ENCODE measurements at places on chromosomes 5 and 9. TPM values are rescaled to one million over a fixed set of nuclear protein-coding genes. Genes with fewer than 3 reads are reported as not detected.
A peak's percentile ranks its signal among the peaks of the same experiment; 100 is the strongest.

DNA sequence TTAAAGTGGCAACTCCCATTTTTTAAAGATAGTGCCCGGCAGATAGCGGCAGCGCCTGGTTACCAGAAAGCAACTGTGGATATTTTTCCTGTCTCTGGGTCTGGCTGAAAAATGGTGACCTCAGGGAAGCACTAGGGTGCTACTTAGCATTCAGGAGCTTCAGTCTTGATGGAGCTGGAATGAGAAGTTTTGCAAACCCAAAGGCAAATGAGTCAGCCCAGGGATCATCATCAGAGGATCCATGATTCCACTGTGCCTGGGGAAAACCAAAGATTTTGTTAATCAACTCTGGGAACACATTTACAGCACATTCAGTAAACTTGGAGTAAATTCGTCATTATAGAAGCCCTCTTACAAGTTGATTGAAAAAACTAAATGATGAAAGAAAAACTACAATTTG, 26.7 kb downstream of the F2R start:
- H3K4me3 ChIP-seq = no peak overlapping the region
- H3K27ac ChIP-seq = no peak overlapping the region
- DNase-seq = no peak
- H3K4me1 ChIP-seq = peaks cover 4% of the 10 kb centered on the region
- no peaks in the 10 kb centered on the region for H3K27me3 ChIP-seq

DNA sequence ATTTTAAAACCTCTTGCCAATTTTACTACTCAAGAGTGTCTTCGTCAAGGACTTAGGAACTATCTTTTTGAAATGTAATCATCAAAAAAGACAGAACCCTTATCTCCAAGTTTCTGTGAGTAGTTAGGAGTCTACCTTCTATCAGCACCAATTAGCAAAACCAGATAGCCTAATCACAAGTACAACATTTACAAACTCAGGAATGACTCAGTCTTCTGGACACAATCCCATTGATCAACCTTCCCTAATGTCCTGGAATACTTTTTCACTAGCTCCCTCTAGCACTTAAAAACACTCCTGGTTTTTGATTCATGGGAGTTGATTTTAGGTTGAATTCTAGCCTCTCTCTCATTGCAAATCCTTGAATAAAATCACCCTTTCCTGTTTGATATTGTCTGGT, 680.7 kb downstream of the PRR16 start:
- no peaks in the 10 kb centered on the region for H3K27me3 ChIP-seq
- H3K36me3 ChIP-seq = peaks cover 13% of the 10 kb centered on the region
- no peak for DNase-seq
- no peak overlapping the region for H3K4me3 ChIP-seq
- H3K27ac ChIP-seq = no peak overlapping the region

DNA sequence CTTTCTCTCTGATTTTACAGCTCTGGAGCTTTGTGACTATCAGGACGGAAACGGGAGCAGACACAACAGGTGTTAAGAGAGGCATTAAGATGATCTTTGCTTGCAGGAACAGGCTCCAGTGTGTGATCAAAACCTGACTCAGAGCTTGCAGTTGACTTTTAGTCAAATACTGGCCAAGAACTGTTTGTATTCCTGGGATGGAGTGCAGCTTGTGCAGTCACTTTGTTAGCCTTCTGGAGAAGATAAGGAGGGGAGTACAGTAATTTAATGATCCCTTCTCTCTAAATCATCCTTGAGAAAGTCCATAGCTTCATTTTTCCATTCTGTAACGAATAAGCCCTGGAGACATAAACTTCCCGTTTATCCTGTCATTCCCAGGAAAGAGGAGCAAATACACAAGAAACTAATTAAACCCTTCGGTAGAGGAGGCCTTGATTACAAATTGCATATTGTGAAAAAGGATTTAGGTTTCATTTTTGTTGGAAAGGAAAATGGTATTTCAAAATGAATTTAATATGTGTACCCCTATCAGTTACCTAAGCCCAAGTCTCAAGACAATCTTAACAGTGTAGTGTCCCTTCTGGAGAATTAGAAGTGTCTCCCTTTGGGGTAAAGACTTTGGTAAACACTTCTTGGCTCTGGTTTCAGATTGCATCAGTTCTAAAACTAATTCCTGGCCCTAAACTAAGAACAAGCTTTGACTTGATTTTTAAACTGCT, 3.1 kb upstream of the STOM start:
- peaks cover 10% of the 10 kb centered on the region for H3K36me3 ChIP-seq
- H3K4me1 ChIP-seq = no peaks in the 10 kb centered on the region
- H3K4me3 ChIP-seq = no peak overlapping the region
- no peak overlapping the region for H3K27ac ChIP-seq
- DNase-seq = no peak

DNA sequence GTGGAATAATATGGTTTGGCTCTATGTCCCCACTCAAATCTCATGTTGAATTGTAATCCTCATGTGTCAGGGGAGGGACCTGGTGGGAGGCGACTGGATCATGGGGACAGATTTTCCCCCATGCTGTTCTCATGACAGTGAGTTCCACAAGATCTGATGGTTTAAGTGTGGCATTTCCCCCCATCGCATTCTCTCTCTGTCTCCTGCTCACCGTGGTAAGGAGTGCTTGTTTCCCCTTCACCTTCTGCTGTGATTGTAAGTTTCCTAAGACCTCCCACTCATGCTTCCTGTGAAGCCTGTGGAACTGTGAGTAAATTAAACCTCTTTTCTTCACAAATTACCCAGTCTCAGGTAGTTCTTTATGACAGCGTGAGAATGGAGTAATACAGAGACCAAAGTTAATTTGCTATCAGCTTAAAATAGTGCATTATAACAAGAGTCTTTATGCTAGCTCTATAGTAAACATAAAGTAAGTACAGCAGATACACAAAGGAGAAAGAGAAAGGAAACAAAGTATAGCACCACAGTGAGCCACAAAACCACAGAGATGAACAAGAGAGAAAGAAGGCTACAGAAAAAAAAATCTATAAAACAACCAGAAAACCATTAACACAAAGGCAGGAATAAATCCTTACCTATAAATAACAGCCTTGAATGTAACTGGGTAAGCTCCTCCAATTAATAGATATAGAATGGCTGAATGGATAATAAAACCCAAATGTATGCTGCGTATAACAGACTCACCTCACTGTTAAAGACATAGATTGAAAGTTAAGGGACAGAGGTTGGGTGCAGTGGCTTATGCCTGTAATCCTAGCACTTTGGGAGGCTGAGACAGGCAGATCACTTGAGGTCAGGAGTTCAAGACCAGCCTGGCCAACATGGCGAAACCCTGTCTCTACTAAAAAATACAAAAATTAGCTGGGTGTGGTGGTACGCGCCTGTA, 39.7 kb downstream of the RAPGEF6 start:
- no peaks in the 10 kb centered on the region for H3K27me3 ChIP-seq
- peaks cover 22% of the 10 kb centered on the region for H3K36me3 ChIP-seq
- H3K27ac ChIP-seq = no peak overlapping the region
- H3K4me1 ChIP-seq = no peaks in the 10 kb centered on the region

- H3K27ac ChIP-seq = no peak overlapping the region
- DNase-seq = no peak
- H3K36me3 ChIP-seq = no peaks in the 10 kb centered on the region
- H3K27me3 ChIP-seq = peaks cover 13% of the 10 kb centered on the region
- no peak overlapping the region for H3K4me3 ChIP-seq
These were observed 7.0 kb upstream of the NKD2 start for GRCh38 chr5:1001406-1002270.

QRFP gene
- not detected for total RNA-seq

DNA sequence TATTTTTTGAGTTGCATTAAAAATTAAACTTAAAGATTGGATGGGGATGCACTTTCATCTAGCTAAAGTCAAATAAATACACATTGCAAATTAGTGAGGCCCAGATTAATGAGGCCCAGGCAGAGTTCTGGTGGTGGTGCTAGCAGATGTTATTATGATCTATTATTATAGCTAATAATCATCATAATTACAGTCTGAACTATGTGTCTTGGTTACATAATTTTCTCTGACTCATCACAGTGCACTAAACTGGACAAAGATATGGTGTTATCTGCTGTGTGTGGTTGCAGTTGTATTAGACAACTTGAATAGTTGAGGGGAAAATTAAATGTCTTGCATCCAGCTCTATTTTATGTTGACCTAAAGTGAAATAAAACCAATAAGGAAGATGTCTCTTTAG, 568.8 kb downstream of the TLR4 start:
- no peak overlapping the region for H3K4me3 ChIP-seq
- H3K27ac ChIP-seq = no peak overlapping the region
- H3K27me3 ChIP-seq = no peaks in the 10 kb centered on the region

GRCh38 chr5:111739416-111739815, 17.6 kb downstream of the NREP start:
- no peaks in the 10 kb centered on the region for H3K36me3 ChIP-seq
- no peaks in the 10 kb centered on the region for H3K27me3 ChIP-seq
- H3K27ac ChIP-seq = no peak overlapping the region
- no peak overlapping the region for H3K4me3 ChIP-seq

DNA sequence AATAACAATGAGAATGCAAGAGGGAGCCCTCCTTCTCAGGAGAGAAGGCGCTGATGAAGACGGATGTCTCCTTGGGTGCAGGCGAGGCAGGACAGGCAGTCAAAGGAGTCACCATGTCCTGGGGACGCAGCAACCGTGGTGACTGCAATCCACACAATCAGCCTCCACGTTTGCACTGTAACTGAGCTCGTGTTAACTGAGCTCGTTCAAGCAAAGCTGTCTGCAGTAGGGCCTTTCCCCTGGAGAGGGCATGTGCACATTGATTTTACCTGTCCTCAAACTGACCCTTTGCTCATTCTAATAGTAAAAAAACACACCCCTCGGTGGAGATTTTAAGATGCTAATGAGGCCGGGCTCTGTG, 2.8 kb downstream of the SARDH start:
- H3K27ac ChIP-seq = no peak overlapping the region
- H3K4me3 ChIP-seq = peak overlapping the region; percentile 36
- no peak for DNase-seq
- no peaks in the 10 kb centered on the region for H3K27me3 ChIP-seq

DNA sequence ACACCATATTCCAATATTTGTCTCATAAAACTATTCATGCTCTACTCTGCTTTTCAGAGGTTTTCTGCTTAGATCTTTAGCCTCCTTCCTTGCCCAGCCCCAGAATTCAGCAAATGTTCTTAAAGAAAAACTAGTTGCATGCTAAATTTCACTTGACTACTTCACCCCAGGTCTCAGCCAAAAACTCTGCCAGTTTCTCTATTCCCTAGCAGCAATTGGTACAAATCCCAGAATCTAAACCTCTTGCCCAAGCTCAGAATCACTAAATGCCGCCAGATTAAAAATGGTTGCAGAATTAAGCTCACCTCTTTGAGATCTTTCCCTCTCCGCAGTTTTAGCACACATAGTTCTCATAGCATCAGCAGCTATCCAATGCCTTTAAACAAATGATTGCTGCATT, 331.2 kb upstream of the SMARCA2 start:
- H3K27ac ChIP-seq = no peak overlapping the region
- no peaks in the 10 kb centered on the region for H3K4me1 ChIP-seq
- H3K36me3 ChIP-seq = no peaks in the 10 kb centered on the region
- H3K27me3 ChIP-seq = no peaks in the 10 kb centered on the region
- no peak overlapping the region for H3K4me3 ChIP-seq
- DNase-seq = no peak
